ENCODE measurements at places on chromosomes 7 and 10. TPM values are rescaled to one million over a fixed set of nuclear protein-coding genes. Genes with fewer than 3 reads are reported as not detected.

GRCh38 chr7:151682831-151683614 is 163.3 kb upstream of the RHEB start:
- no peaks in the 10 kb centered on the region for H3K27me3 ChIP-seq
- H3K27ac ChIP-seq, result no peak overlapping the region
- DNase-seq, result no peak

Gene OR2A5
- total RNA-seq, result not detected

DNA sequence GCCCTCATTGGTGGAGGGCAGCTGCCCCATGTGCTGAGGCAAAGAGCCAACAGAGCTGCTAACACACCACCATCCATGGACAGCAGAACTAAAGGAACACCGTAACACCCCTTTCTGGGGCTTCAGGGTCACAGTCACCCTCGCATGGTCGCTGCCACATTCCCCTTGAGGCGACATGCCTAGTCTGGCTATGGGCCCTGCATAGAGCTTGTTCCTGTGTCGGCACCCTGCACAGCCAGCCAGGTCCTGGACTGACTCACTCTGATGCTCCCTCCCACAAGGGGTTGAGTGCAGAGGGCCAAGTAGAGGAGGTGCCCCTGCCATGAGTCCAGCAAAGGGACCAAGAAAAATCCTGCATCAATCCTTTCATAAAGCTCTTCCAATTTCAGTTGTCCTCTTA is 77.8 kb downstream of the GNAT3 start:
- no peaks in the 10 kb centered on the region for H3K27me3 ChIP-seq
- no peak overlapping the region for H3K4me3 ChIP-seq
- H3K27ac ChIP-seq, result no peak overlapping the region
- DNase-seq, result no peak
- H3K4me1 ChIP-seq, result no peaks in the 10 kb centered on the region

Gene OSBPL3
- 13.7 TPM for total RNA-seq

DNA sequence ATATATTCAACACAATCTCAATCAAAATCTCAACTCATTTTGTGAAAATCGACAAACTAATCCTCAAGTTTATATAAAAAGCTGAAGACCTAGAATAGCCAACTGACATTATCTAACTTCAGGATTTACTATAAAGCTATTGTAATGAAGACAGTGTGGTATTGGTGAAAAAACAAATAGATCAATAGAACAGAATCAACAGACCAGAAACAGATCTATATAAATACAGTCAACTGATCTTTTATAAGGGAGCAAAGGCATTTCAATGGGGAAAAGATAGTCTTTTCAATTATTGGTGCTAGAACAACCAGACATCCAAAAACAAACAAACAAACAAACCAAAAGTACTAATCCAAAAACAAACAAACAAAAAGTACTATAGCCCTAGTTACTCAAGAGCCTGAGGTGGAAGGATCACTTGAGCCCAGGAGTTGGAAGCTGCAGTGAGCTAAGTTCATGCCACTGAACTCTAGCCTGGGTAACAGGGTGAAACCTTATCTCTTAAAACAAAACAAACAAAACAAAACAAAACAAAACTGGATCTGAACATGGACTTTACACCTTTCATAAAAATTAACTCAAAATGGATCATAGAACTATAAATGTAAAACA is 26.6 kb upstream of the AKR1D1 start:
- no peaks in the 10 kb centered on the region for H3K36me3 ChIP-seq
- no peaks in the 10 kb centered on the region for H3K4me1 ChIP-seq
- H3K4me3 ChIP-seq, result no peak overlapping the region

Gene LIPF
- total RNA-seq, result not detected

GRCh38 chr7:16634271-16634738 is 11.2 kb downstream of the ANKMY2 start:
- no peak for DNase-seq
- H3K27ac ChIP-seq, result no peak overlapping the region
- H3K4me1 ChIP-seq, result peaks cover 2% of the 10 kb centered on the region
- no peaks in the 10 kb centered on the region for H3K36me3 ChIP-seq

GRCh38 chr7:108004220-108005142 is 1.5 kb upstream of the LAMB1 start:
- no peaks in the 10 kb centered on the region for H3K4me1 ChIP-seq
- no peaks in the 10 kb centered on the region for H3K36me3 ChIP-seq
- no peak for DNase-seq
- no peak overlapping the region for H3K27ac ChIP-seq
- H3K4me3 ChIP-seq, result no peak overlapping the region

DNA sequence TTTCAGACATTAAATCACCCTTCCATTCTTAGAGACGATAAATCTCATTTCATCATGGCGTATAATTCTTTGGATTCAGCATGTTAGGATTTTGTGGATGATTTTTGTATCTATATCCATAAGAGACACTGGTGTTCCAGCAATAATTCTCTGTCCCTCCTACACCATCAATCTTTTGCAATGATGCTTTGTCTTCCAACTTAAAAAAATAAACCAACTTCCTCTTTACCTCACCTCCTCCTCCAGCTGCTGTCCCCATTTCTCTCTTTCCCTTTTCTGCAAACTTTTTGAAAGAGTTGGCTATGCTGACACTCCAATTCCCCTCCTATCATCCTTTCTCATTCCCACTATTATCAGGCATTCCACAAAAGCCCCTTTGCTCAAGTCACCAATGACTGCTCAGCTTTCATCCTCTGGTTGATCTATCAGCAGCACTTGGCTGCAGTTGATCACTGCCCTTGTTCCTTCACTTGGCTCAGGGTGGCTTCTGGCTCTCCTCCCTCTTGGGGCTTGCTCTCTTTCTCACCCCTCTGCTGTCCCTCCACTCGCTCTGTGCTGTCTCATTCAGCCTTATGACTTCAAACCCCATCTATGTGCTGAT is 130.0 kb downstream of the ARHGAP22 start:
- DNase-seq, result no peak
- H3K4me1 ChIP-seq, result peaks cover 10% of the 10 kb centered on the region

Gene COL1A2
- 631 TPM for total RNA-seq

Gene DNMBP
- total RNA-seq, result 21.9 TPM

Gene HNRNPA2B1
- 263 TPM for total RNA-seq

Gene TRIM50
- total RNA-seq, result not detected

Gene FAM25C
- total RNA-seq, result not detected

DNA sequence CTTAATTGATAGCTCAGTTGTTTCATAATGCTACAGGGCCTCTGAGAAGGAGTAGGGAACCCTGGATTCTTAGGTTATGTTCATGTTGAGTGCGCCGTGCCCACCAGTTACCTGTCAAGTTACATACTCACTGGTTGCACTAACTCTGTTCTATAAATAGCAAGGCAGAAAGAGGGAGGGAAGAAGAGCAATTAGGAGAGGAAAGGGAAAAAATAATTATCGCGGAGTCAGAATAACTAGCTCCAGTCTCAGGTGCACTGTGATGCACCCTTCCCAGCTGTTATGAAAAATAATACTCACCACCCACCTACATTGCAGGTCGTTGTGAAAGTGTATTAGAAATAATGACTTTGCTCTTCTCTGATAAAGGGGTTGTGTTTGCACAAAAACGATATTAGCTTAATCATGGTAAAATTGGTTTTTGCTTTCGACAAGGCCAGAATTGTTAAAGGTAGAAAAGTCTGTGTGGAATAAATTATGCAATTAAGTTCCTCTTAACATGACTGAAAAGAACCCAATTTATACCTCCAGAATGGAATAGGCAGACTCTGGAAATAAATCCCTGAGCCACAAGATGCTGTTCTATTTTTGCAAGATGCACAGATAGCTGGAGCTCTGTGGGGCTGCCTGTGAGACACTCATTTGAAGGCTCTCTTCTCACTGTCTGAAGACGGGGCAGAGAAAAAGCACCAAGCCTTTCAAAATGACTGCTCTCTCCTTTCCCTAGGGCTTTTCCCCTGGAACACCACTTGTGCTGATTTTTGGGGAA is 137.6 kb upstream of the PITRM1 start:
- no peak overlapping the region for H3K27ac ChIP-seq
- H3K36me3 ChIP-seq, result no peaks in the 10 kb centered on the region
- no peaks in the 10 kb centered on the region for H3K27me3 ChIP-seq
- no peak overlapping the region for H3K4me3 ChIP-seq
- H3K4me1 ChIP-seq, result no peaks in the 10 kb centered on the region

DNA sequence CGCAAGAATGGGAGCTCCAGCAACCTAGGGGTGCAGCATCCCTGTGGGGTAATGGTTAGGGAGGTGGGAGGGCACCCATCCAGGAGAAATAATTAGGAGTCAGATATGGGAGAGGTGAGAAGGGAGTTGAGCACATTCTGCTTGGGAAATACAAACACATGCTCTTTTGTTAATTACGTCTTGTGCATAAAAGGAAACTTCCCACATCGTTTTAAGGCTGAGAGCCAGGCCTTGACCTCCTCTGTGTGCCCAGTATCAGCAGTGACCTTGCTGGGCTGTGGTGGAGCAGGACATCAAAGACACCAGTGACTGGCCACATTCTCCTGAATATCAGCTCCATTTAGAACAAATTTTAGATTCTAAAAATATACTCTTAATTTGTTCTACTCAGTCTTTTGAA is 22.6 kb downstream of the AKR1C4 start:
- H3K4me3 ChIP-seq, result no peak overlapping the region
- H3K27me3 ChIP-seq, result no peaks in the 10 kb centered on the region
- no peaks in the 10 kb centered on the region for H3K36me3 ChIP-seq
- H3K4me1 ChIP-seq, result no peaks in the 10 kb centered on the region
- DNase-seq, result no peak

- no peaks in the 10 kb centered on the region for H3K27me3 ChIP-seq
- no peak overlapping the region for H3K4me3 ChIP-seq
- no peaks in the 10 kb centered on the region for H3K36me3 ChIP-seq
- no peak for DNase-seq
- H3K4me1 ChIP-seq, result no peaks in the 10 kb centered on the region
These were observed 32.0 kb upstream of the NRG3 start for GRCh38 chr10:81843042-81843441.

DNA sequence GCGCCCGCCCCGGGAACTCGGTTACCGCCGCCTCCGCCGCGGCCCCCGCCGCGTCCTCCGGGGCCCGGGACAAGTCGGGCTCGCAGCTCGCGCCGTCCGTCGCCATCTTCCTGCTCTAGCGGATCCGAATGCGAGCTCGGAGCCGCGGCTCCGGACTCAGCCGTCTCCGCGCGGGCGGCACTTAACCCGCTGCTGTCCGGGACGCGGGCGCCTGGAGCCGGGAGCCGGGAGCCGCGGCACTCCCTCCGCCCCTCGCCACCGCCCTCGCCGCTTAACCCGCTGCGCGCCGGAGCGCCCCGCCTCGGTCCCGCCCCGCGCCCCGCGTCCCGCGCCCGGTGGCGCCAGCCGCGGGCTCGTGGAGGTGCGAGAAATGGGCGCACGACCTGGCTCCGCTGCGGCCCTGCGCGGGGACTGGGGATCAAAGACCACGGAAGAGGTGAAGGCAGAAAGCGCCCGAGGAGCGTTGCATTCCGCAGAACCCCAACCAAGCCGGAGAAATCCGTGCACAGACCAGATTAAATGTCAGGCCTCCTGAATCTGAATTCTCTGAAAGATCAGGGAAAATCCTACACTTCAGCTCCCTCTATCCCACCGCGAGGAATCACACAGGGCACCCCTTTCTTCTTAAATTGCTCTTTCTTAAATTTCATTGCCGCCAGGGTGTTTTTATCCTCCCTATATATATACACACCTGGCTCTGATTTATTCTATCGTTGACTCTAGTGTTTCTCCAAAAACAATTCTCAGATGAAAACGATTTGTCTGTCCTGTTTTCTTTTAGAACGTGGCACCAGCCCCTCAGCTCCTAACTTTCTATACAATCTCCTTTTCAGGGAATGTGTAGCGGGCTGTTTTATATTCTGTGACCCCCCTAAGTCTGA is at the start of gene CTTNBP2:
Gene CTTNBP2 (minus strand): TSS at position 132 of the 881 bp plus-strand sequence. CDS start 26 bp downstream, at position 106.
- peaks cover 3% of the 10 kb centered on the region for H3K4me1 ChIP-seq
- peak within 1 kb of the TSS; percentile 66 for H3K4me3 ChIP-seq
- DNase-seq, result peak; percentile 57
- peak within 1 kb of the TSS; percentile 78 for H3K27ac ChIP-seq

DNA sequence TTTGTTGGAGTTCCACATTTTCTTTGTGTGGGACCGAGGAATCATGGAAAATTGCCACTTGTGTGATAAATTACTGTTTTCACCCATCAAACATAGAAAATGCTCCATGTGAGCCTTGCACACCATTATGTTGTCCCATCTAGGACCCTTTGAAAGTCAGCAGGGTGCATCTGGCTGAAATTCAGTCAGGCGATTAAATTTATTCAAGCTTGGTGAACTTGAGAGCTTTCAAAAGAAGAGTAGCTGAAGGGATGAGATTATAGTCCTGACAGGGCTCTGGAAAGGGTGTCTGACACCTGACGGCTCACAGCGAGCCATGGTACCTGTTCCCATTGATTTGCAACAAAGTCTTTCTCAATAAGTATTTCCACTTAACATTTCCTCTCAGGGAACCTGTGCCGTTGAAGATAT is 399.7 kb upstream of the ETV1 start:
- no peak for DNase-seq
- no peak overlapping the region for H3K4me3 ChIP-seq
- H3K4me1 ChIP-seq, result no peaks in the 10 kb centered on the region
- no peak overlapping the region for H3K27ac ChIP-seq
- no peaks in the 10 kb centered on the region for H3K36me3 ChIP-seq
- H3K27me3 ChIP-seq, result no peaks in the 10 kb centered on the region

Gene TMEM270
- 0.34 TPM for total RNA-seq

Gene PIK3AP1
- total RNA-seq, result 8.9 TPM

DNA sequence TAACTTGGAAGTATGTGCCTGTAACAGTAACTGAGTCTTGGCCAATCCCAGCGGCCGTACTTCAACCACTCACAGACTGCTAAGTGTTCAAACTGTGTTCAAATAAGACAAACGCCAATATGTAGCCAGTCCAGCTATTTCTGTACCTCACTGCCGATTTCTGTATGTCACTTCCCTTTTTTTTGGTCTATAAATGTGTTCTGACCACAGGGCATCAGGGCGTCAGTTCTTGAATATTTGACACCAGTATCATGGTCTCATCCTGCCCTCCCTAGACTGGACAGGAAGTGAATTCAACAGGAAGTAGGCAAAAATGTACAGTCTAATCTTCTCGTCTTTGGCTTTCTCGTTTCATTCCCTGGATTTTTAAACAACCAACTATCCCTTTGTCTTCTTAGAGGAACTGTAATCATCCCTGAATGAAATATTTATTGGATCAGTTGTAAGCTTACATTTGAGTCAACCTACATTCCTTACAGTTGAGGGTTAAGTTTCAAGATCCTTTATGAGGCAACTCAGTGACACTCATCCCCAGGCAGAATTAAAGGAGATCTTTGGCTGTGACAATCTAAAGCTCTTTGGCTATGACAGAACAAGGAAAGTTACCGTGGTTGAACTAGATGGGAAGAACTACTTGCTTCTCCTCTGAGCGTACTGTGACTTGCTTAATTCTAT is 232.7 kb downstream of the NSUN6 start:
- no peak overlapping the region for H3K4me3 ChIP-seq
- no peaks in the 10 kb centered on the region for H3K36me3 ChIP-seq
- no peaks in the 10 kb centered on the region for H3K4me1 ChIP-seq
- H3K27me3 ChIP-seq, result no peaks in the 10 kb centered on the region

Gene PRF1
- total RNA-seq, result 1.4 TPM

Gene RBM20
- 4.9 TPM for total RNA-seq

DNA sequence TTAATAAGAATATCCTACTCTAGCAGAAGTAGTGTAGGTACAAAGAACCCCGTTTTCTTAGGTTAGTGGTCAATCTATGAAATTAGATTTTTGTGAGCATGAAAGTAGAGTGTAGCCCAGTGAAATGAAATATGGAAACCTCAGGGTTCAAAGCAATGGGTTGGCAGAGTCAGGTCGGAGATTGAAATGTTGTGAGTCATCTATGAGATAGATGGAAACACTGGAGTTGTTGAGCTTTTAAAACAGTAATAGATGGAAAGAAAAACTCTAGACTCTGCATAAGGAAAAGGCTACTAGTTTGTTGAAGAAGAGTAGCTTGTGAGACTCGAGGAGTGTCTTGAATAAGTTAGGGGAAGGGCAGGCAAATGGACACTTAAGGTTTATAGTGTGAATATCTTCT is 251.9 kb downstream of the EXOC4 start:
- H3K36me3 ChIP-seq, result no peaks in the 10 kb centered on the region
- H3K27me3 ChIP-seq, result no peaks in the 10 kb centered on the region
- H3K4me3 ChIP-seq, result no peak overlapping the region
- no peaks in the 10 kb centered on the region for H3K4me1 ChIP-seq
- no peak overlapping the region for H3K27ac ChIP-seq
- DNase-seq, result no peak

Gene AGMO
- total RNA-seq, result not detected
